ENCODE measurements at places on chromosomes 2 and 18.

- DNase-seq: no peak
Observed at GRCh38 chr18:48893061-48893607, 57.6 kb downstream of the SMAD7 start.

GRCh38 chr2:237434866-237435311, 20.9 kb upstream of the COL6A3 start:
- DNase-seq: peak; percentile 59

DNA sequence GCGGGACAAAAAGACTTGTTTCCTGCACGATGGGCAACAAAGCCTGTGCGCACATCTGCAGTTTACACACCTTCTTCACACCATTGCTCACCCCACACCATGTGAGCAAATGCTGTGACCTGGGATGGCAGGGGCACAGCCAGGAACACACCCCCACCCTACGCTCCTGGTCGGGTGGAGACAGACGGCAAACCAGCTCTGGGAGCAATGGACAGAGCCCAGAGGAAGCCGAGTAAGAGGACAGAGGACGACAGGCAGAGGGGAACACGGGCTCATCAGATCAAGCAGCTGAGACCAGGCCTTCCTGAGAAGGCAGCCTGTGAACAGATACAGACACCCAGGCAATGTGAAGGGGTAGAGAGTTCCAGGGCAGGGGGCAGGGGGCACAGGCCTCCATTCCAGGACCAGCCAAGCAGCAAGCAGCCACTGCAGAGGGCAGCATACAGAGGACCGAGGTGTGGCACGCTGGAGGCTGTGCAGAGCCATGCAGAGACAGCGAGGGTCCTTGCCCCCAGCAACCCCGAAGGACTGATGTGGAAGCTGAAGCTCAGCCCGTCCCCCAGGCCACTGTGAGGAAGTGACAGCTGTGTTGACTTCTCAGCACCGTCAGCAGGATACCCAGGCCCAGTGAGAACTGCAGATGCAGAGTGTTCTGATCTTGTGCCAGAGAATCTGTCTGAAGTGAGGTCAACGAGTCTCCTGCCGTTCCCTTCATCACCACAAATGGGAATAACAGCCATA, 46.2 kb downstream of the PARD6G start:
- DNase-seq: no peak

DNA sequence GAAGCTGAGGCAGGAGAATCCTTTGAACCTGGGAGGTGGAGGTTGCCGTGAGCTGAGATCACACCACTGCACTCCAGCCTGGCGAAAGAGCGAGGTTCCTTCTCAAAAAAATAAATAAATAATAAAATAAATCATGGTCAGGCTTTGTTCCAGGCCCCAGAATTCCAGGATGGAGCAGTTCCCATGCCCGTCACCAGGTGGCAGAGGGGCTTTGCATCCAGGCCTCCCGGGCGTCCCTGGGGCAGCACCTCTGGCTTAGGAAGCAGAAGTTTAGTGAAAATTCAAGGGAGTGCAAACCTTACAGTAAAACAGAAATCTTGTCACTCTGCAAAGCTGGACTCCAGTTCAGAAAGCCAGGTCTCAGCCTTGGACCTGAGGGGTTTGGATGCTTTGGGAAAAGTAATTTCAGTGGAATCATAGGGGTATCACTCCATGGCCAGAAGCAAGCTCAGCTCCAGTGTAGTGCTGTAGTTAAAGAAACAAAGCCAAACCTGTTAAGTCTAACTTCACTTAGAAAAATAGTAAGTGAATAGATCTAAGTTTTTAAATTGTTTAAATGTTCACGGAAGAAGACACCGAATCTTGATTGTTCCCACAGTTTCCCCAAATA, 512.7 kb downstream of the CMPK2 start:
- DNase-seq: no peak

Data from stimulated activated effector memory CD8-positive, alpha-beta T cell treated with anti-CD3 and anti-CD28 coated beads, Interleukin-12 subunit alpha, Interleukin-12 subunit beta, amount 100 ng/mL, for 72 hours (primary cell).